ENCODE measurements at places on chromosomes 7 and 10.
A peak's percentile ranks its signal among the peaks of the same experiment; 100 is the strongest.

DNA sequence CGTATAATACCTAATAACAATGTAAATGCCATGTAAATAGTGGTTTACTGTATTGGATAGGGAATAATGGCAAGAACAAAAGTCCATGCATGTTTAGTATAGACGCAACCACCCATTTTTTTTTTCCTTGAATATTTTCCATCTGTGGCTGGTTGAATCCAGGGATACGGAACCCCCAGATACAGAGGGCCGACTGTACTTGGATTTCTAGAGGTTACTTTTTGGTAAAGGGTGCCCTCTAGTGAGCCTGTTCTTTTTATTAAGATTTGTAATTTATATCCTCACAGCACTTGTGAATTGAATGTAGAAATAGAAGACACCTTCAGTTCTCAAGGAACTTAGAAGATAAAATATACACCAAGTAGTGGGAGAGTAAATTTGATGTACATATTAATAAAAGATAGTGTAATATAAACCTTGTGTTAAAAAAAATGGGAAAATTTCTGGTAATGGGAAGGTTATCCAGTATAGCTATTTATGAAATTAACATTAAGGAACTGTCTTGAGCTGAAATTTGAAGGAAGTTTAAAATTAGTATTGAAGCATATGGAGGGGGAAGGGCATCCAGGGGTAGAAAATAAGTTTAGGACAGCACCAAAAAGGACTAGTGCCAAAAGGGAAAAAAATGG, 32.0 kb downstream of the EXOC6 start:
- DNase-seq, result peak; percentile 22

DNA sequence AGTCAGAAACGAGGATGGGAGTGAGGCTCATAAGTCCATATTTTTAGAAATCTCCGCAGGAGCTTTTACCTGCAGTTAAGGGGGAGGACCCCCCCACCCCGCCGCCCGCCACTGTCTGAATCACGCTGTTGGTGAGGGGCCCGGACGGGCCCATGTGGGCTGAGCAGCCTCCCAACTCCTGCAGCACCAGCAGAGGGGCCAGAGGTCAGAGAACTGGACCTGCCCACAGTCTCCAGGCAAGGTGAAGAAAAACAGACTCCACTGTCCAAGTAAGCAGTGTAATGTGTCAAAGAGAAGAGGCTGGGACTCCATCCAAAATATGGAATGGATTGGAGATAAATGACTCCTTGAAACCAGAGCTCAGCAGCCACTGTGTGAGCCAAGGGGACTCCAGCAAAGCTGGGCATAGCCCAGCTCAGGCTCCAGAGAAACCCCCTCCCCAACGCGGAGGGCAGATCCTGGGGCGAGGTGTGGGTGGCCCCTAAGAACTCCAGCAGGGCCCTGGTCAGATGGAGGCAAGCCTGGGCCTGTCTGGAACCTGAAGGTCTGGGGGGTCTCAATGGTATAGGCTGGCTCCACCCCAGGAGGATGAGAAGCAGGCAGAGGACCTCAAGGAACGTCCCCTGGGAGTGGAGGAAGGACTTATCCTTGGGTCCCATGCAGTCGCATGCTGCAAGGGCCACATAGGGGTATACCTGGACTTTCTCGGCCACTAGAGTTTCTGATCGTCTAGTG, 128.5 kb upstream of the TNS3 start:
- DNase-seq, result no peak

DNA sequence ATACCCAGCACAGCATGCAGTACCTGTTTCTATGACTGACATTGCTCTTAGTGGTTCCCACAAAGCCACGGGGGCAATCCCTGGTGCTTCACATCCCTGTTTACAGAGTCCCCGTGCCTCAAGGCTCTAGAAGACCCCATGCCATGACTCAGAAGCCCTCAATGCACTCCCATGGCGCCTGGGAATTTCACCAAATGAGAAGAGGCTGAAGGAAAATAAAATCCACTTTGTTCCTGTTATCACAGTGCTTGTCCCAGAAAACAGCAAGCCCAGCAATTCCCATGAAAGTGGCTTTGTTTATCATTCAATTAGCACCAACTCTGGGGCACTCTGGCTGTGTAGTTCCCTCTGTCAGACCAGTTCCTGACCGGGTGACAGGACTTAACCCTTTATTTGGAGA, 268.3 kb downstream of the TNS3 start:
- no peak for DNase-seq

GRCh38 chr10:125001313-125002046, 59.6 kb downstream of the ZRANB1 start:
- DNase-seq, result no peak

DNA sequence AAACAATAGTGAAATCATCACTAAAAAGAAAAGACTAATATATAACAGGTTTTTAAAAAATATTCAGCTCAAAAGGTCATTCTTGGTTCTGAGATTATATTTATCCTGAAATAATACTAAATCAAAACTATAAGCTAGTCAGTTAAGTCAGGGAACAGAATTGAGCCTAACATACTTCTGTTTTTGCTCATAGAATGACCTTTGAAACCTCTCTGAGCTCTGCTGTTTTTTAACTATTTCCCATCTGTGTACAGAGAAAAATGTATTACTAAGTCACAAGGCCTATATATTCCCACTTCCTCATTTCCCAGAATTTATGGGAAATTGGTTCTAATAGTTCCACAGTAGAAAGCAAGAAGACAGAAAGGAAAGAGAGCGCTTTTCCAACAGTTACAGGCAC, 346.8 kb upstream of the ETV1 start:
- DNase-seq, result no peak

- DNase-seq, result no peak
Measured at GRCh38 chr7:2000746-2001321, 231.9 kb downstream of the MAD1L1 start.

- no peak for DNase-seq
Measured at GRCh38 chr10:87640043-87640442, 19.6 kb upstream of the PAPSS2 start.

- DNase-seq, result no peak
Measured at GRCh38 chr7:43456200-43456599, 126.7 kb upstream of the STK17A start.

- no peak for DNase-seq
Measured at GRCh38 chr10:51896849-51897248, 197.5 kb upstream of the CSTF2T start.

DNA sequence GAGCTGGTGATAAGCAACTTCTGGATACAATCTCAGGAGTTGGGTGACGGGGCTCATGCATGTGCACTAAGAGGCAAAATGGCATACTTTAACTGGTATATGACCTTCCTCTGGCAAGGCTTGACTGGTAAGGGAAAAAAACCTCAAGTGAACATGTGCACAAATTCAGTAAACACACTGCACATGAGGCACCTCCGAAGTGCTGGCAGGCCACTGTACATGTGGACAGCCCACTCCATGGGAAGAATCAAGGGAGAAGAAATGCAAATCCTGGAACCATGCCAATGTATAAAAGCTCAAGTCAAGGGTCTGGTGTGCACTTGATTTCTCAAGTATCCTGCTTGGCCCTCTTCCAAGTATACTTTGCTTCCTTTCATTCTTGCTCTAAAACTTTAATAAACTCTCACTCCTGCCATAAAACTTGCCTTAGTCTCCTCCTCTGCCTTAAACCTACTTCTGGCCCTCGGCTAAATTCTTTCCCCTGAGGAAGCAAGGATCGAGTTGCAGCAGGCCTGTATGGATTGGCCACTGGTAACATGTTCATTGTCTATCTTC, 167.2 kb downstream of the RAMP3 start:
- DNase-seq, result no peak

- no peak for DNase-seq
Measured at GRCh38 chr10:12833451-12833850, 168.1 kb downstream of the CCDC3 start.

GRCh38 chr10:8962249-8962648, 907.8 kb downstream of the GATA3 start:
- DNase-seq, result no peak

- no peak for DNase-seq
Measured at GRCh38 chr10:14023673-14024328, 306.9 kb downstream of the FRMD4A start.

DNA sequence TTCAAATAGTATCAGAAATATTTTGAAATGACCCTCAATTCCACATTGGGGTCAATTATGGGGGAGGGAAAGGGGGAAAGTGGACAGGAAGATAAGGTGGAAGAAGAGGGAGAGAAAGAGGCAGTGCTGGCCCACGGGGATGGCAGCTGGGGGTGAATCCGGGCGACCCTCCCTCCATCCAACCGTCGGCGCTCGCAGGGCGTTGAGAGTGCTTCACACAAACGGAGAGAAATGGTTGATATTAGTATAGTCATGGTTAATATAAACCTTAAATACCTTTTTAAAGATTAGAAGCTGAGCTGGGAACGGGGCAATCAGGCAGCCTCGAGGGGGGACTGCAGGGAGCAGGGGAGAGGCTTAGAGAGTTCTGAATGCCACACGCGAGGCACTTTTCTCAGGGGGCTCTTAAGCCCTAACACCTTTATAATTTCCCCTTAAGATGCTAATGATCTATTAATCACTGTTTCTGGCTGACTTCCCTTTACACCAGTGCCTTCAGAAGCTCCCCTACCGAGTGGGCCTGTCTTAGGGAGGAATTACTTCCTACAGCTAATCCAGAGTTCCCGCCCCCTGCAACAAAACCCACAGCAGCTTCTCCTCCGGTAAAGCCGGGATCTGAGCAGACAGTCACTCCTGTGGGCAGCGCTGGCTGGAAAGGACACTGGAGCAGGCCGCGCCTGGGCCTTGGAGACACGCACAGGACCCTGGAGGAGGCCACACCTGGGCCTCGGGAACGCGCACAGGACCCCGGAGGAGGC, 39.5 kb downstream of the PRKAG2 start:
- DNase-seq, result no peak

GRCh38 chr10:106795619-106796018, 368.9 kb downstream of the SORCS1 start:
- DNase-seq, result no peak

GRCh38 chr7:28180364-28181147, at the start of gene JAZF1:
JAZF1 (minus strand) TSS chr7:28180795.
- DNase-seq, result peak; percentile 83

- DNase-seq, result no peak
Measured at GRCh38 chr10:106267591-106267990, 896.9 kb downstream of the SORCS1 start.

DNA sequence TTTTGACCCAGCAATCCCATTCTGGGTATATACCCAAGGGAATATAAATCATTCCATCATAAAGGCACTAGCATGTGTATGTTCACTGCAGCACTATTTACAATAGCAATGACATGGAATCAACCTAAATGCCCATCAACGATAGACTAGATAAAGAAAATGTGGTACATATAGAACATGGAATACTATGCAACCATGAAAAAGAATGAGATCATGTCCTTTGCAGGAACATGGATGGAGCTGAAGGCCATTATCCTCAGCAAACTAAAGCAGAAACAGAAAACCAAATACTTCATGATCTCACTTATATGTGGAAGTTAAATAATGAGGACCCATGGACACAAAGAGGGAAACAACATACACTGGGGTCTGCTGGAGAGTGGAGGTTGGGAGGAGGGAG, 58.0 kb upstream of the STARD3NL start:
- no peak for DNase-seq

DNA sequence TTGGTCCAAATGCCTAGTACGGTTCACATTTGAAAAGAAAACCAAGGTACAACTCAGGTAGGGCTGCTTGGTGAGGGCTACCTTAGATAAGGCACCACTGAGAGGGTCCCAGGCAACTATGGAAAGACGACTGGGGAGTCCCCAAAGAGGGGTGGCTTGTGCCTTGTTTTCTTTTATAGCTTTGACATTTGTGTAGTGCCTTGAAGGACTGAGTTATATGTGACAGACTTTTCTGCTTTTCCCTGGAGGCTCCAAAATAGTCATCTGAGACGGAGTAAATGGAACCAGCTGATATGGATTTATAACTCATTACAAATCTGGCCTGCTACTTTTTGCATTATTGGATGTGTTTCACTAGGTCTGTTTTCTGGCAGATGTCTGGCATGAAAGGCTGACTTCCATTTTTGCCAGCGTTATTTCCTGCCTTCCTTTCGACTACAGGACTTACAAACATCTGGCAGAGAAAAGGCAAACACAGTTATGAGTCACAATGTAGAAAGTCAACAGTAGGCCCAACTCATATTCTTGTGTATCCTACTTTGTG, 88.2 kb upstream of the IMMP2L start:
- DNase-seq, result peak; percentile 61

- DNase-seq, result no peak
Measured at GRCh38 chr10:60141896-60142559, 235.7 kb upstream of the CCDC6 start.

DNA sequence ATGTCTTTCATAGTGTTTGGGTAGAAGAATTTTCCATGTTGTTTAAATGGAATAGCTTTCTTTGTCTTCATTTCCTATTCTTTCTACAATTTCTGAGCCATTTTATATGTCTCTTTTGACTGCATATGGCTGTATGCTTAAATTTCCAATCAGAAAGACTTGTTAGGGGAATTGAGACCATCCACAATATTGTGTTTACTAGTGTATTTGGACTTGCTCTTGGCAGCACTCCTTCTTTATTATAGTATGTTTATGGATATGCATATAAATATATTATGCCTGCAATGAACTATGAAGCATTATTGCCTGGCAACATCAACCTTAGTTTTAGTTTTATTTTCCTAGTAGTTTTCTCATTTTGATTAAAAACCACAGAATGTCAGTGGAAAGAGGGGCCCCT, 92.7 kb downstream of the NRG3 start:
- no peak for DNase-seq

GRCh38 chr7:124351950-124352349, 319.1 kb upstream of the TMEM229A start:
- DNase-seq, result no peak

DNA sequence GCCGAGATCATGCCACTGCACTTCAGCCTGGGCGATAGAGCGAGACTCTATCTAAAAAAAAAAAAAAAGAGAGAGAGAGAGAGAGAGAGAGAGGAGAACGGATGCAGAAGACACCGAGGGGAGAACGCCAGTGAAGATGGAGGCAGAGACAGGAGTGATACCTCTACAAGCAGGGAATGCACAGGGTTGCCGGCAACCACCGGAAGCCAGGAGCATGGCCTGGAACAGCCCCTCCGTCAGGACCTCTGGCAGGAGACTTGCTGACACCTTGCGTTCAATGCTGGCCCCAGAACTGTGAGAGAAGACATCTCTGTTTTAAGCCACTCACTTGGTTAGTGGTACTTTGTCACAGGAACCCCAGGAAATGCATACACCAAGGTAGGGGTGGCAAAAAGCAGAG, 38.1 kb upstream of the DUSP5 start:
- no peak for DNase-seq
